ENCODE measurements at places on chromosomes 3 and 15.

DNA sequence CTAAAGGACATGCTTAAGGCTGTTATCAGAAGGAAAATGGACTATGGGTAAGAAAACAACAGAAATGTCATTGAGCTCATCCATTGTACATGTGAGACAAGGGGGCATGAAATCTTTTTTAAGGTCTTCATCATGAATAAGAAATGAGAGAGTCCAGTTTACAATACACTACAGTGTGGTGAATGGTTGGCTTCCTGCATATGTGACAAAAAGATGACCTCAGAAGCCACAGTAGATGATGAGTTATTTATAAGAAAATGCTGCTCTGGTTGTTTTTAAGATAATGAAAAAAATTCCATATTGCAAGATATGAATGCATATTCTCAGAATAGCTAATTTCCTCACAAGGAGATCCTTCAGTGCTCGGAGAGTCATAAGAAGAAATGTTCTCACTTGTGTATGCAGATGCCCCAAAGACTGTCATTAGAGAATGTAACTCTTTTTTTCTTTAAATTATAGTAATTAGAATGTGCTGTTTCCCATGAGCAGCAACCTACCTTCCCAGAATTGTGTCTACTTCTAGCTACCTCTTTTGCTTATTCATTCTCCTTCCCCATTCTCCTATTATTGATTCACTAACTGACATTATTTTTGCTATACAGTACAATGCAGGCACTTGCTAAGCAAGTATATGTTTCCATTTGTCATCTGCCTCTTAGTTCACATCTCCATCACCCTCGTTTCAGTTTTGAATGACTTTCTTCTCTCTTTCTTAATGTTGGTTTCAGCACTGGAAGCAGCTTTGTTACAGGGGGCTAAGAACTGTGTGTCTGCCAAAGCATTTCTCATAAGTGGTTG is 152.0 kb upstream of the PEX5L start:
- no peak for DNase-seq

DNA sequence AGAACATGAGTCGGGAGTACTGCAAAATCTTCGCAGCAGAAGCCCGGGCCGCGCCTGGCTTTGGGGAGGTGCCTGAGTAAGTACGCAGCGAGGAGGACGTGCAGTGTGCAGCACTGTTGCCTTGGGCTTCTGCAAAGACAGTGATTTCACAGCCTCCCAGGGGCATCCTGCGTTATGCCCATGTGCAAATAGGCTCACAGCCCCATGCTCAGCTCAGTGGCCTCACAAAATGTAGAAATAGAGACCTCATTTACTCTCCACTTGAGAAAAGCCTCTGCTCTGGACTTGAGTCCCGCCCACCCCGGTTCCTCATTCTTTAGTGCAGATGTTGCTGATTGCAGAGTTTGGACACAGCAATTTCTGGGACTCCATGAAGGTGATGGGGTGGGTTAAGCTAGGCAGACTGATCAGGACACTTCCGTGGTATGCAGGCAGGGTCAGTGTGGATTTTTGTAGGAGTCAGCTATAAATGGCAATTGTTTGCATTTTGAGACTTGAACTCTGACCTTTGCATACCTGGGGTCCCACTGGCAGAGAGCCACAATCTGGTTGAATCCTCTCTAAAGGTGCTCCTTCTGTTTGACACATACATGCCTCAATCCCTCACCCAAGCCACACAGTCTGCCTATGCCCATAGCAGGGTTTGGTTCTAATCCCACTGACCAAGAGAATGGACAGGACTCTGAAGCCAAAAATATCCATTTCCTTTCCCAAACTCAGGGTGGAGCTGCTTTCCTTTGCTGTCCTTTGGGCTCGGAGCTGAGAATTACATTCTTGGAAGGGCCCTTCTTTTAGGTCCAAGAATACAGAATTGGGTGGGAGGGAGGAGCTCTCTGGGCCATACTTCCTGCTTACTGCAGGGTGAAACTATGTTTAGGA is 20.7 kb upstream of the SLC28A1 start:
- DNase-seq: no peak

DNA sequence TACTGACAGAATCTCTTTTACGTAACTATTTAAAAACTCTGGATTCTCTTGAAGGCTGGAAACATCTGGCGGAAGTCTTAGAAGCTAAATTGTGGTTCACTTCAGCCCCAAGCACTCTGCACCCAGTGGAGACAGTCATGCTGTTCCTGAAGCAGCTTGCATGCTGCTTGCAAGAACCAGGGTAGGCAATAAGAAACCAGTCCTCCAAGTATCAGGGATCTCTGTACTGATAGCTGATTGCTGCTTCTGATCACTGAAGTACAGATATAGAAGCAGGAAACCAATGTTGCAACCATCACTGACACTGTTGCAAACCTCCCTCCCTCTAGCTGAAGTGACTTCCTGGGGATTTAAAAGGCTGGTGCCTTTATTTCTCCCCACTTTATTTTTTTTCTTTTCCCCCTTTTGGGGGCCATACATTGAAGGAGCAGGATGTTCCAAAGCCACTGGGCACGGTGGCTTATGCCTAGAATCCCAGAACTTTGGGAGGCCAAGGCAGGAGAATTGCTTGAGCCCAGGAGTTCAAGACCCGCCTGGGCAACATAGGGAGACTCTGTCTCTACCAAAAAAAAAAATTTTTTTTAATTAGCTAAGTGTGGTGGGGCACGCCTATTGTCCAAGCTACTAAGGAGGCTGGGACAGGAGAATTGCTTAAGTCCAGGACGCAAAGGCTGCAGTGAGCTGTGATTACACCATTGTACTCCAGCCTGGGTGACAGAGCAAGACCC is 15.3 kb downstream of the SPCS1 start:
- DNase-seq: peak; percentile 44

- no peak for DNase-seq
Measured at GRCh38 chr15:98823012-98823458, 174.7 kb downstream of the IGF1R start.

DNA sequence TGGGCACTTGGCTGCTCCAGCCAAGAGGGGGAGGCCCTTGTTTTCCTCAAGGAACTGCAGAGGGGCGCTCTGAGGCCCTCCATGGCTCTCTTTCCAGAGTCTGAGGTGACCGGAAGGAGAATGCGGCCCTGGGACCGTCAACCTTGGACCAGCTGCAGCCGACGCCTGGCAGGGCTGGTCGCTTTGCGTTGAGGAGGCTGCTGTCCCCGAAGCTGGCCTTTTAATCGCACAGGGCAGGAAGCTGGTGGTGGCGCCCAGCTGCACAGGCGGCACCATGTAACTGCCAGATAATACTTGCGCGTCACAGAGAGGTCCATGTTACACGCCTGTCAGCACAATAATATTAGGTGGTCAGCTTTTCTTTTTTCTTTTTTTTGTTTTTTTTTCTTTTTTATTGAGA is 875 bp upstream of the HLTF start:
- DNase-seq: no peak

- DNase-seq: no peak
Measured at GRCh38 chr15:95912280-95912625, 418.2 kb upstream of the NR2F2 start.

GRCh38 chr3:11517601-11518000 is 126.1 kb downstream of the VGLL4 start:
- DNase-seq: no peak

- DNase-seq: peak; percentile 56
Measured at GRCh38 chr3:108477511-108478147, 32.8 kb downstream of the MYH15 start.

GRCh38 chr3:105866656-105867653 is 1.9 kb downstream of the CBLB start:
- peak; percentile 37 for DNase-seq

GRCh38 chr15:44308889-44309288 is 20.4 kb downstream of the GOLM2 start:
- DNase-seq: no peak
